ENCODE measurements at places on chromosomes 13 and 19. TPM values are rescaled to one million over a fixed set of nuclear protein-coding genes. Genes with fewer than 3 reads are reported as not detected.

The TBXA2R gene
- total RNA-seq = 0.90 TPM

The LGALS7B gene
- total RNA-seq = not detected

The EPS8L1 gene
- total RNA-seq = 6.8 TPM

The ICAM4 gene
- total RNA-seq = not detected

The CYP2A13 gene
- total RNA-seq = not detected

The KLK6 gene
- total RNA-seq = 1.1 TPM

The LACC1 gene
- total RNA-seq = 3.2 TPM

The DCLK1 gene
- total RNA-seq = 0.86 TPM

The ZNF83 gene
- 0.15 TPM for total RNA-seq

The IL12RB1 gene
- total RNA-seq = not detected

The PABPC3 gene
- 0.23 TPM for total RNA-seq

The CDC34 gene
- 53.3 TPM for total RNA-seq

The GIPC3 gene
- 0.21 TPM for total RNA-seq

The ZNF584 gene
- total RNA-seq = 20.4 TPM

The CDX2 gene
- 0.56 TPM for total RNA-seq

The PCDH17 gene
- total RNA-seq = not detected

The KCTD4 gene
- total RNA-seq = not detected

The FGF21 gene
- not detected for total RNA-seq

The ERICH6B gene
- not detected for total RNA-seq

The ZNF787 gene
- 54.2 TPM for total RNA-seq

The PCP2 gene
- total RNA-seq = not detected

The YJEFN3 gene
- 4.4 TPM for total RNA-seq

The TEX29 gene
- total RNA-seq = not detected

The SLC17A7 gene
- 0.31 TPM for total RNA-seq

The ANKRD24 gene
- 0.17 TPM for total RNA-seq

The FARP1 gene
- 13.3 TPM for total RNA-seq

The ELSPBP1 gene
- total RNA-seq = not detected

The PLA2G4C gene
- 11.0 TPM for total RNA-seq

The MAP4K1 gene
- 0.73 TPM for total RNA-seq

The SPRED3 gene
- total RNA-seq = 3.3 TPM

The ZNF302 gene
- total RNA-seq = 18.2 TPM

The CACNA1A gene
- total RNA-seq = 0.09 TPM

The CEACAM16 gene
- total RNA-seq = 0.19 TPM

The SHISA7 gene
- total RNA-seq = not detected

The RFPL4AL1 gene
- total RNA-seq = not detected

The CAMSAP3 gene
- 5.1 TPM for total RNA-seq

The ZNF468 gene
- 0.78 TPM for total RNA-seq

The ACP5 gene
- total RNA-seq = not detected

The PDE4A gene
- 5.3 TPM for total RNA-seq

The CACNG8 gene
- total RNA-seq = 1.1 TPM

The PROZ gene
- total RNA-seq = not detected

The LCP1 gene
- total RNA-seq = 0.22 TPM

The SRRM5 gene
- total RNA-seq = 0.98 TPM

The FUT6 gene
- not detected for total RNA-seq

The MBD3L2 gene
- not detected for total RNA-seq

The EFNB2 gene
- total RNA-seq = 3.4 TPM

The GRIN2D gene
- 10.6 TPM for total RNA-seq

The LGALS14 gene
- not detected for total RNA-seq
